ENCODE measurements at places on chromosomes 7 and 10. TPM values are rescaled to one million over a fixed set of nuclear protein-coding genes. Genes with fewer than 3 reads are reported as not detected.

PTPN20 gene
- 1.3 TPM for total RNA-seq

AQP1 gene
- 152 TPM for total RNA-seq

CPA4 gene
- total RNA-seq: 24.3 TPM

CYP2W1 gene
- not detected for total RNA-seq

ASAH2 gene
- 0.28 TPM for total RNA-seq

RAMP3 gene
- total RNA-seq: 0.28 TPM

PTPRN2 gene
- total RNA-seq: 1.7 TPM

TSPAN13 gene
- 19.4 TPM for total RNA-seq

OPN4 gene
- not detected for total RNA-seq

ZNF511 gene
- 13.2 TPM for total RNA-seq

SPDYE11 gene
- not detected for total RNA-seq

GBX1 gene
- total RNA-seq: not detected

TAS2R3 gene
- total RNA-seq: 0.38 TPM

MRLN gene
- not detected for total RNA-seq

DNA2 gene
- 6.2 TPM for total RNA-seq

DPYSL4 gene
- 7.6 TPM for total RNA-seq

TAS2R4 gene
- total RNA-seq: 0.19 TPM

GAD2 gene
- total RNA-seq: not detected

NAMPT gene
- total RNA-seq: 60.6 TPM

INMT gene
- 6.9 TPM for total RNA-seq

All from regular cardiac myocyte (primary cell).